ENCODE measurements at places on chromosomes 2 and 18.
A peak's percentile ranks its signal among the peaks of the same experiment; 100 is the strongest.

DNA sequence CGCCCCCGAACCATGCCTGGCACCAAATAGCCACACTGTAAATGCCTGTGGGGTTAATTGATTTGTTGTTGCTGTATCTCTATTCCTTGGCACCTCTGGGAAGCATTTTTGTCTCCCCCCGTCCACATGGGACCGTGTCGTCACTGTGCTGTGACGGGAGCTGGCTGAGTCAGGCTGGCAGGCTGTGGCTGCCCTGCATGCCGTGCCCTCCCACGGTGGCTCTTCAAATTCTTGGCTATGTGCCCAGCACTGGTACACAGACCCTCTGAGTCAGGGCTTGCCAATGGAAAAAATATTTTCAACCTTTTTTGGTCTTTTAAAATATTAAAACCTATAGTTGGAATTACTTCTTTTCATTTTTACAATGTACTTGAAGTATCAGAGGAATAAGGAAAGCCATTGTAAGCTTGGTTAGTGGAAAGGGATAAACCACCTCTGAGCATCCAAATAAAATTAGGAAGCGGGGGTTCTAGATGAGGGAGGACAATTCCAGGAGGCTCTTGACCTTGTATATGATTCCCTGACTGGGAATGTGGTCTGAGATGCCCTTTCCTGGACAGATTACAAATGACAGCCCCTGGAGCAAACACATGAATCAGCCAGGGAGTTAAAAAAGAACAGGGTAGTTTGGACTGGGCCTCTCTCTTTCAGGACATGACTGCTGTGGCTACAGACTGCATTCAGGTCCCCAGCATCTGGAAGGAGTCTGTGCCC, 59.4 kb downstream of the DGKD start:
- peak; percentile 48 for DNase-seq

GRCh38 chr18:37166491-37166890, 337.6 kb downstream of the KIAA1328 start:
- DNase-seq = no peak

DNA sequence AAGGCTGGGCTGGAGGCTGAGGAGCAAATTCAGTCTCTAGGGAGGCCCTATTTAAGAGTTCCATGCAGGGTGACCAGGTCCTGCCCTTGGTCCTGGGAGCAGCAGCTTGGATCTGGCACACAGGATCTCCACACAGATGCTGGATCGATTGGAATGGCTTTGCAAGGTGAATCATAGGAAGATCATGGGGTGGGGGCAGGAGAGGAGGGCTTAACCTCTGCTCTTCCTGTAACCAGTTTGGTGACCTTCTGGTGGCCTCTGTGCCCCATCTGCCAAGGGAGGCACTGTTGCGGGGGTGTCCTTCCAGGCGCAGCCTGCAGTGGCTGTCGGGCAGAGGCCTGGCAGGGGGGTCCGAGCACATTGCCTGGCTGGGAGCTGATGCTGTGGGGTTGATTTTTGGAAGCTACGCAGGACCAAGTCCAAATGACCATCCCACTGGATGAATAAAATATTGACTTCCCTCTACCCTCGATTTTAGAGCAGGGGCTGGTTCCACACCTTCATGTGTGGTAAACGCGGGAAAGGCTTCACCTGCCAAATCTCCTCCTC, 79.7 kb downstream of the EDAR start:
- no peak for DNase-seq

GRCh38 chr2:223469270-223470046, 132.7 kb downstream of the SCG2 start:
- no peak for DNase-seq

- DNase-seq = no peak
Observed at GRCh38 chr2:209663139-209663538, 108.5 kb upstream of the UNC80 start.

GRCh38 chr18:38458698-38459097, 893.1 kb upstream of the CELF4 start:
- DNase-seq = no peak

DNA sequence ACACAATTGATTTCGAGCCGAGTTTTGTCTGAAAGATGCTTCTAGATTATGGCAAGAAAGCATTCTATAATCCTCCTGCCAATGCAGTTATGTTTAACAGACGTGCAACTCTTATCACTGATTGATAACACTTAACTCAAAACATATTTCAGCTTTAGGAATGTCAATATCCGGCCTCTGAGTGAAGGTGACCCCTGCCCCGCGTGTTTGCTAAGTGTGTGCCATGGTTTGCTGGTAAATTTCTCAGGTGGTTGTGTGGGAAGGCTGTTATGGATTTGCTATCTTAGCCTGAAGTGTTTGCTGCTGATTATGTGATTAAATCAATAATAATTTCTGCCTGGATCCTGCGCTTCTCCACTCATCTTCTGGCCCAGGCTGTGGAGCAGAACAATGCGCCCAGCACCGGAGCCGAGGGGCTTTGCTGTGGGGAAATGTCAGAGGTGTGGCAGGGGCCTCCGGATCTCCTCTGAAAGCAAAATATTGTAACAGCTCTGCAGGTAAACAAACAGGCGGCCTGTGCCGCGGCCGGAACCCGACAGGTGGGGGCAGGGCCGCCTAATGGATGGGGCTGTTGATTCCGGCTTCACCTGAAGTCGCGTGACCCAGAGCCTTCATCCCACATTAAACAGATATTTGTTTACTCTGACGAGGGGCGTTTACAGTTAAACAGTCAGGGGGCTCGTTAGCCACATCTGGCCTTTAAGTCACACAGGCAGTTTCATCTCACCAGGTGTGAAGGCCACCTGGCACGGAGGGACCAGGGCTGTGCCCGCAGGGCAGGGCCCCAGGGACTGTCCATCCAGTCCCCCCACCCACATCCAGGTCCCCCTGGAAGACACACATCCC, 210.7 kb upstream of the SALL3 start:
- DNase-seq = no peak

- no peak for DNase-seq
Observed at GRCh38 chr2:240688553-240688919, 3.1 kb upstream of the AQP12A start.

DNA sequence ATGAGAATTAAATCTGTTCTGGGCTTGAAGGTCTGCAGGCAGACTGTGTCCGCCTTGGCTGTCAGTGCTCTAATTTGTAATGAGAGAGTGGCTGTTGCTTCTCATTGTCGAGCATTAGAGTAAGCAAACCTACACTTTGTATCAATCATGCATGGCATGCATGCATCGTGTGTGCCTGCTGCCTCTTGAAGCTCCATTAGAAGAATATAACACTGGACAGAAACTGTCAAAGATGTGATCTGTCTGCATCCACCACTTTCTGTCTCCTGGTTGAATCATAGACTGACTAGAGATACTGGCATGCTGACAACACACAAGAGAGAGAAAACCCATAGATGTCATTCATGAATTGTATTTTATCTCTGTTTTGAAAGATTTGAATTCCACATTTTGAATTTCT, 275.0 kb upstream of the NXPH2 start:
- no peak for DNase-seq

GRCh38 chr2:37637190-37637860, 34.1 kb downstream of the CDC42EP3 start:
- DNase-seq = no peak

- DNase-seq = no peak
Observed at GRCh38 chr2:8394569-8395359, 287.1 kb upstream of the ID2 start.

DNA sequence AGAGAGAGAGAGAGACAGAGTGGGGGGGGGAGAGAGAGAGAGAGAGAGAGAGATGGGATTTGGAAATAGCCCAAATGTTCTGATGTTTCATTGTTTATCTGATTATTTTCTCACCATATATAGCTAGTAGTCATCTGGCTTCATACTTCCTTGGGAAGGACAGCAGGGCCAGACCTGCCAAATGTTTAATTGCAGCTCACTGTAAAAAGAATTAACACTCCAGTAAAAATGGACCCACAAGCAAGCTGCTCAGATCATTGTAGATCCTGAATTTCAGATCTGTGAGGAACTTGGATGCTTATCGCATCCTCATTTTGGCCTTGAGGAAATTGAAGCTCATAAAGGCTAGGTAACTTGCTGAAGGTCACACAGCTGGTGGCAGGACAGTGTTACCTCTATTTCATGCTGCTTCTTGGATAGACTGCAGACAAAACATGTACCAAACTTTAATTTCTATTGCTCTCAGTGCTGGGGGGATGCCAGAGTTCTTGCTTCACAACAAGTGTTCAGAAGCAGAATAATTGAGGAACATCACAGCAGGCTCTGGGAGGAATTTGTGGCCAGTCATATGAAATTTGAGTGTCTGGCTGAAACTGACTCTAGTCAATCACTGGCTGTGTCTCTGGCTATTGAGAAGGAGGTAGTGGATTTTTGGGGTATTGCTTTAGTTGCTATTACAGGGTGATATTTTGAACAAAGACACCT, 223.5 kb downstream of the PIK3C3 start:
- DNase-seq = no peak

GRCh38 chr2:191951832-191952231, 104.9 kb upstream of the CAVIN2 start:
- DNase-seq = no peak

DNA sequence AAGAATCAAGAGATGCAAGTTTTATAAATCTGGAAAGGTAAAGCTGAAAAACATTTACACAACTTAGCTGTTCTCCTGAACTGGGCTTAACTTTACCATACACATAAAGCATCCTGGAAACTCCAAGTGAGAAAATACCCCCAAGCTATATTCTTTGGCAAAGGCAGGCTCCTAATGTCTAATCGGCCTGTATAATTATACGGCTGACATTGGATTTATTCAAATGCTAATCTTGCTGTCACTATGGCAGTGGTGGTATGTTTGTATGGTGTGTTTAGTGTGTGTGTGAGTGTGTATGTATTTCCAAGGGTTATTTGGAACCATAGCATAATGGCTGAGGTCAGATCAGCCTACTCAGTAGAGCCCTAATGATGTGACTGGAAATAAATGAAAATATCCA, 1031.8 kb upstream of the ZEB2 start:
- DNase-seq = no peak

DNA sequence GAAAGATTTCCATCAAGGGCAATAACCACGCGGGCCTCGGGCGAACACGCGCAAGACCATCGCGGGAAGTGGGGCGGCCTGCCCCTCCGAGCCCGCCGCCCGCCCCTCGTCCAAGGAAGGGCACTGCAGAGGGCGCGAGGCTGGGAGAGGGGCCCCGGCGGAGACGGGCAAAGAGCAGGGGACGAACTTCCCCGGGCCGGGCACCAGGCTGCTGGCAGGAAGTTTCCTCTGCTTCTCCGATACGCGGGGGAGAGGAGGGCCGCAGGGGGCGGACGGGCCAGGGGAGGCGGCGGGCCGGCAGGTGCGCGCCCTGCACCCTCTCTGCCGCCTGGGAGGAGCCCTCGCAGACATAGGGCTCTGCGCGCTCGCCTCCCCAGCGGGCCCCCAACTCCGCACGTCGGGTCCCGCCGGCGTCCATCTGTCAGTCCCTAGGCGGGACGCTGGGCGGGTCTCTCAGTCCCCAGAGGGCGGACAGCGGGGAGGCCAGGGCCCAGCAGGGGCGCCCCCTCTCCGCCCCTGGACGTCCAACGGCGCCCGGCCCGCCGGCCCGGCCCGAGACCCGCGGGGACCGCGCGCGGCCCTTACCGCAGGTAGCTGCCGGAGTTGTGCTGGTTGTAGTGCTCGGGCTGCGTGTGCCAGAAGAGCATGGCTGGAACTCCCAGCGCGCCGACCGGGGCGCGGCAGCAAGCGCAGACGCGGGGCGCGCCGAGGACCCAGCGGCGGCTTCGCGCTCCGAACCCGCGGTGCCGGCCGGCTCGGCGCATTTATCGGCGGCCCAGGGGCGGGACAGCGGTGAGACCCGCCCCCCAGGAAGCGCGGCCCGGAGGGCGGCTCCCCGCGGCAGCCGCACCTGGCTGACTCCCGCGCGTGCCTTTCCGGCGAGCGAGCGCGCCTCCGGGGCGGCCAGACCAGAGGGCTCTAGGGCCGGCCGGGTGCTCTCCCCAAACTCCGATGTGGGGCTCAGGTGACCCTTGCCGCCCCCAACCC, at the start of gene TFCP2L1:
Gene TFCP2L1 (minus strand): TSS at position 740 of the 987 bp plus-strand sequence. CDS start 93 bp downstream, at position 647.
- DNase-seq = no peak

- DNase-seq = no peak
Observed at GRCh38 chr2:73020306-73020656, 51.2 kb downstream of the SFXN5 start.

- no peak for DNase-seq
Observed at GRCh38 chr2:19473350-19473749, 114.9 kb upstream of the OSR1 start.
